ENCODE measurements at places on chromosomes 11 and 22.

DNA sequence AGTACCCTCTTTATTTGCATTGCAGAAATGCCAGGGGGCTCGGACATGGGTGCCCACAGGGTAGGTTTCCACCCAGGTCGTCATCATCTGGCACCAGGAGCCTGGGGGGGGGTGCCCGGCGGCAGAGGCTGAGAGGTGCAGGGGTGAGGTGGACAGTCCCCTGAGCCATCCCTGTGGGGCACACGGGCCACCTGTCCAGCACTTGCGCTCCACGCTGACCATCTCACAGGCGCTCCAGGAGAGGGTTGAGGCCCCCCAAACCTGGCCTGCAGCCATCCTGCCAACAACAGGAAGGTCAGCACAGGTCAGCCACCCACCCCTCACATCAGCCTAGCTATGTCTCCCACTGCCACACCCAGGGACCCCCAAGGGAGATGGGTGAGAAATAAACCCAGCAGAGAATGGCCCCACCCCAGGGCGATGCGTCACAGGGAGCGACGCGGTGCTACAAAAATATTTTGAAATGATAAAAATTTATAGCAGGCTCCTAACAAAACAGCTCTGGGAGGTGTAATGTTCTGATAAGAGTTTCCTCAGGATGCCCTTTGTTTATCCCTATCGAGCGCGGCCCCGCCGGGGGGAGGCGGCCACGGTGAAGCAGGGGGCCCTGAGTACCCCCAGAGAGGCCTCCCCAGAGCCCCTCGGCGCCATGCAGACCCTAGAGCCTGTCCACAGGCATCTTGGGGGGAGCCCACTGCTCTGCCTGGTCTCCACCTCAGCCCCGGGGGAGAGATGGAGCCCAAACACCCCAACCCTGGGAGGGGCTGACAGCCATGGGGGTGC, 21.0 kb upstream of the GNB1L start:
- DNase-seq, result no peak

GRCh38 chr11:71240865-71241691, 11.3 kb downstream of the SHANK2 start:
- DNase-seq, result no peak

DNA sequence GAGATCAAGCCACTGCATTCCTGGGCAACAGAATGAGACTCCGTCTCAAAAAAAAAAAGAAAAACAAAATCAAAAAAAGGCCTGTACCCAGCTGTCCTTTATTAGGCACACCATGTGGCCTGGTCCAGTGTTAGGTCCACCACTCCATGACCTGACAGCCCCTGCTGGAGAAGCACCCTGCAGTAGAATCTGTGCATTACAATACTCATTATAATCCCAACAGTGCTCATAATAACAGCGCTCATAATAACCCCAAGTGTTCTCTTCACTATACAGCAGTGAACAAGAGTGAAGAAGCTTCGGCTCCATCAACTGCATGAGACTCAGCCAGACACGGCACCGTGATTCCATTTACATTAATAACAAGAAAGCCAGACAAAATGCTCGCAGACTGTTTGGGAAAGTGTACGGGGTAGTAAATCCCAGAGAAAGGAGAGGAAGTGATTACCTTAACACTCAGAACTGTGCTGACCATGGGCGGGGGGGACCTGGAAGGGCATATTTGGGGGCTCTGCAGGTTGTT, 8.9 kb upstream of the EHD1 start:
- no peak for DNase-seq

GRCh38 chr11:16287630-16288280, 68.6 kb downstream of the SOX6 start:
- no peak for DNase-seq

DNA sequence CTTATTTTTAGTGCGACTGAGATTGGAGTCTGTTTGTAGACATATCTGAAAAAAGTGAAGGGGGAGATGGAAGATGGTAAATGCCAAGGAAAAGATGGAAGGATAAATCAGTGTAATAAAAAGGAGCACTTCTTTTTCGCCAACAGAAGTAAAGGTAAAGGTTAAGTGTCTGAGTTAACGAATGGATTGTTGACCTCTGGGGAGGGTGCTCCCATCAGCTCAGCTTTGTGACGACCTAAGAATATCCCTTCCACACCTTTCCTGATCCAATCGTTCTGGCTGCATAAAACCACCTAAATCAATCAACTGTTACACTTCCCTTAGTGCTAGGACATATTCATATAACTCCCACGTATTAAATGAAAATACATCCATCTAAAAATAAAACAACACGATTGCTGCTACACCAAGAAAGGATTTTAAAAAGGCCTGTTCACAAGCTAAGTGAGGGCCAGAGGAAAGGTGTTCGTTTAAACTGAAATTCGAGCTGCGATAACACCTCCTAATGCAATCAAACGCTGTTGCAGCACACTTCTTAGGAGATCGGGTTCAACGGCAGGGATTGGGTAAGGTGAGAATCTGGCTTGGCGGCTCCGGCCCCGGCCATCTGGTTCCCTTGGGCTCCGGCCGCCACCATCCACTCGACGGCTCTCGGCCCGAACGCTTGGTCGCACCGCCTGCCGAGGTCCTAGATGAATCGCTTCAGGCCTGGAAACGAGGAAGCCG, 658 bp downstream of the C11orf71 start:
- DNase-seq, result no peak

GRCh38 chr11:65572356-65573051, at the start of gene FAM89B:
TSS of gene FAM89B (plus strand) at chr11:65572538. CDS start at chr11:65572670, 132 bp downstream.
- DNase-seq, result peak; percentile 80

DNA sequence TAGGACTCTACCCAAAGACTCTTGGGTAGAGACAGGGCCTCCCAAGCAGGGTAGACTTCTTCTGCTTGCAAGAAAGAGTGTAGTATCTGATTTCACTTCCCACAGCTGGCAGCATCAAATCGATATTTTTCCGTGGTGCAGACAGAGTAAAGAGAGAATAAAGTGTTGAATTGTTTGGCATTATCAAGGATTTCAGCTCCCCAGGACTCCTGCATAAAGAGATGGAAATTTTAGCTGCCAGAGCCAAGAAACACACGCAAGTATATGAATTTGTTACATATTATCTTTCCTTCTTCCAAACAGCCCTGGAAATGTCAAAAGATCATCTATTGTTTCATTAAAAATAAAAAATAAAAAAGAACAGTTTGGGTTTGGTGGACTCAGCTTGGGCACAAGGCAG, 136.8 kb downstream of the PKNOX2 start:
- DNase-seq, result no peak

GRCh38 chr11:6548121-6548520, 51.0 kb downstream of the DNHD1 start:
- DNase-seq, result no peak

DNA sequence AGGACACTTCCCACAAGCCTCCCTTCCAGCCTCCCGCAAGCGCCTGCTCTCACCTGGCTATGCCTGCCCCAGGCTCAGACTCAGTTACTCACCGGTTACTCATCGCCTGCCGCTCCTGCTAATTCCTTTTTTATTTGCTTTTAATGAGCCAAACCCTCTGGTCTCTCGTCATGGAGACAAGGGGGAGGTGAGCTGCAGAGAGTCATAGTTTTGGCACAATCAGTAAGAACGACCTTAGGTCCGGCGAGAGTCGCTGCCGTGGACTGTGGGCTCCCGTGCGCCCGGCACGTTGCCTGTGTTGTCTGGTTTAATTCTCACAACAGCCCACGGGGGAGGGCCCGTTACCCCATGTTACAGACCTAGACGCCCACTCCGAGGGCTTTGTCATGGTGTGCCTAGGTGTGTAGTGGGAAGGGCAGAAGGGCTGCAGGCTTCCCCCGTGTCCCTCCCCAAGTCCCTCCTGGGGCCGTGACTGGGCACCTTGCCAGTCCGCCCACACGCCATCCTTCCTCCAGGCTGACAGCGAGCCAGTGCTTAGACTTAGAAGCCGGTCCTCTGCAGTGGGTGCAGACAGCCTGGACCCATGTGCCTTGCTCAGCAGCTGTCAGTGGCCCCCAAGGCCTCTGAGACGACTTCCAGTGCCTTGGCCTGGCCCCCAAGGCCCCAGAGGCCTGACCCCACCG, 42.2 kb downstream of the WNT7B start:
- no peak for DNase-seq

DNA sequence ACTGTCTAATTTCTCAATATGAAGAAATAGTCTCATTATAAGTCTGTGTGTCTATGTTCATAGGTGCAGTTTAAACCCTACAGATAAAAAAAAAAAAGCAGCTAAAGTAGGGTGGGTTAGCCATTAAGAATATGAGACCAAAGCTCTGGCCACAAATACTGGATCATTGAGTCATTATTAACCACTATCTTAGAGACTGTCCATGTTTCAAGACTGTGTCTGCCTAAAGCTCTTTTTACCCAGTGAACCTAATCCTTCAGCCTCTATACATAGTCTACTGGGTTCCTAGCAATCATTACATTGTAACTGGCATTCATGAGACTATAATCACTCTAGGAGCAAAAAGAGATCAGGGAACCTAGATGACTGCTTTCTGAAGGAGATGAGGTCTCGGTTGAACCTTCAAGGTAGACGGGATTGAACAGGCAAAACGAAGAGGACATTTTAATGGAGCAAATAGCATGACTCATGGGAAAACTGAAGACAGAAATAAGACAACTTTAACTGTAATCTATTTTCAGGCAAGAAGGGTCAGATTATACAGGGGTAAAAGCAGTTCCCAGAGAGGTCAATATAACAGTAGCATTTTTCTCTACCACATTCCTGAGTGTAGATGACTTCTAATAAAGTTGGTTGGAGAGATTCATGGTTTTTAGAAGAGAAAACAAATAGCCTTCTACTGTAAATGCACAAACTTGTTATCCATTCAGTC, 64.0 kb upstream of the FIBIN start:
- DNase-seq, result no peak

DNA sequence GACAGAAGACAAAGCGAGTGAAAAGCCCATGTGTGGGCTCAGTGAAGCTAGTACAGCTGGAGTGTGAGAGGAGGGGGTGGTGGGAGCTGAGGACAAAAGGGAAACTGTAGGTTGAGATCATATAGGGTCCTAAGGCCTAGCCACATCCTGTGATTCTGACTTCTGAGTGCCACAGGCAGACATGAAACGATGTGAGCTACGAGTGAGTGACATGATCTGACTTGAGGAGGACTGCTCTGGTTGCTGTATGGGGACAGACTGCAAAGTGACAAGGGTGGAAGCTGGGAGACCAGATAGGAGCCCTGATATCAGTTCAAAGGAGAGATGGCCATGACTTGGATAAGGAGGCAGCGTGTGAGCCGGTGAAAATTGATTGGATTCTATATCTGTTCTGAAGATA, 85.4 kb downstream of the MICAL2 start:
- no peak for DNase-seq

- DNase-seq, result no peak
Measured at GRCh38 chr11:8930456-8931175, 2.1 kb downstream of the C11orf16 start.

DNA sequence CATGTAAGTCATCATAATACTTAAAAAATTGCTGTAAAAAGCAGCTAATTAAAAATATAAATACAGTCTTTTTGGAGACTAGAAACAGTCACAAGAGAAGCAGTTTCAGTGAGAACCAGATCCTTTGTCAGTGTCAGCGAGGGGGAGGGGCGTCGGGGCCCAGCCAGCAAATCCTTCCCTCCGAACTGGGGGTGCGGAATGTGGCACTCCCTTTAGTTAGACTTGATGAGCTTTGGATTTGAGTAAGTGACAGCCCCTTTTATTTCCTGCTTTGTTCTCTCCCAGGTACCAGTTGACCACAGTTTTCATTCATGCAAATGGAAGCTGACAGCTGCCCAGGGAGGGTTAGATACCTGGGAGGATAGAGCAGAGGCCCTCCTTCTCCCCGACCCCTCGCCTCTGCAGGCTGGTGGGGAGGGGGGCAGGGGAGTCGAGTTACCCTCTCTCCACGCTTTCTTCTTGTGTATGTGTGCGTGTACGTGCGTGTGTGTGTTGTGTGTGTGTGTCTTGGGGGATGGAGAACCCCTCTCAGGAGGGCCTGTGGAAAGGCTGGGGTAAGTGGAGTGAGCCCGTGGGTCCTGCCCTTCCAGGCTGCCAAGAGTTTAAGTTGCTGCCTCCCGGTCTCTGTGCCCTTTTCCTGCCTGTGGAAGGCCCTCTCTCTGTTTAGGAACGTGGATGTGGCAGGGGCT, 38.3 kb downstream of the PTPRJ start:
- no peak for DNase-seq

DNA sequence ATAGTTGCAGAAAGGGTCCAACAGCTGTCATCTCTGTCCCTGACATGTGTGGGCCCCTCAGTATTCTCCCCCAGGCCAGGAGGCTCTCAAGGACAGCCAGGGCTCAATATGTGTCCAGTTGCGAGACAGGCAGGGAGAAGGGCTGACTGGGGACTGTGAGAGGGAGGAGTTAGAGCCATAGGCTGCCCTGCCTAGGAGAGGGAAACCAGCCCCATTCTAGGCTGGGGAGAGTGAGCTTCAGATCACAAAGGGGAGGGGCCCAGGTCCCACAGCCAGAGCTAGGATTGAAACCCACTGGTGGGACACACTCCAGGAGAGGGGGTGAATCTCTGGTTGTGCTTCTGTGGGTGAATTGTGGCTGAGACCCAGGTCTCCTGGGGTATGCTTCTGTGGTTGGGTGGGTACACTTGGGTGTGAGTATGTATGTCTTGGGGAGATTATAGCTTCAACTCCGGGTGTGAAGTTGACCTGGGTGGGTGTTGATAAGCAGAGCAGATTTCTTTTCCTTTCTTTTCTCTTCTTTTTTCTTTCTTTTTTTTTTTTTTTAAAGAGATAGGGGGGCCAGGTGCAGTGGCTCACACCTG, 2.1 kb upstream of the CARNS1 start:
- no peak for DNase-seq

GRCh38 chr22:24007253-24008021, 2.2 kb upstream of the GSTT4 start:
- DNase-seq, result no peak

DNA sequence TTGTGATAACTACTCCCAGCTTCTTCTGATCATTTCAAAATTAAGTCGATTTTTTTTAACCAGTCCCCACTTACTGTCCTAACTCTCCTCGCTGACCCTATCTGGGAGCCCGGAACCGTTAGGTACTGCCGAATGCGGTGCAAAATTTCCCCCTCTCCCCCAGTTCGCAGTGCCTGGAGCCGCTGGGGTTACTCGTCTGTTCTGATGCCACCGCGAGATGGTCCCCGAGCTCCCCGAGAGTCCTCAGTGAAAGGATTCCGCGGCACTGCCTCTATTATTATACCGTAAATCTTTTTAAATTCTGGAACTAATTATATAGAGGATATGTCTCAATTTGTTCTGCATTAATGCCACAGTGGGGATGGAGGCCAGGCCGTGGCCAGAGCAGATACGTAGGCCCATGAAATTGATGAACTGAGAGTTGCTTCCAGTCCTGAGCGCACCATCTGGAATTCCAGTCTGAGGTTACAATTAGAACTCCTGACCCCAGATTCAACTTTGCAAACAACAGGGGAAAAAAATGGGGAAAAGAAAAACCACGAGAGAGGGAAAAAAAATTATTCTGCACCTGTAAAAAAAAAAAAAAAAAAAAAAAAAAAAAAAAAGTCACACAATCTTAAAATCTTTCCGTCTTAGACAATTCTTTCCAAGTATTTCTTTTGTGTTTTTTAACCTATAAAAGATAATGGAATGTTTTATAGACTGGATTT, 4.3 kb upstream of the WT1 start:
- no peak for DNase-seq

GRCh38 chr11:126992804-126993111, 7.8 kb downstream of the KIRREL3 start:
- no peak for DNase-seq

Data from NCI-H1048 (cell line).